Right cardiac atrium (tissue), 5 donors: ENCODE measurements at places on chromosomes 2 and 18.

DNA sequence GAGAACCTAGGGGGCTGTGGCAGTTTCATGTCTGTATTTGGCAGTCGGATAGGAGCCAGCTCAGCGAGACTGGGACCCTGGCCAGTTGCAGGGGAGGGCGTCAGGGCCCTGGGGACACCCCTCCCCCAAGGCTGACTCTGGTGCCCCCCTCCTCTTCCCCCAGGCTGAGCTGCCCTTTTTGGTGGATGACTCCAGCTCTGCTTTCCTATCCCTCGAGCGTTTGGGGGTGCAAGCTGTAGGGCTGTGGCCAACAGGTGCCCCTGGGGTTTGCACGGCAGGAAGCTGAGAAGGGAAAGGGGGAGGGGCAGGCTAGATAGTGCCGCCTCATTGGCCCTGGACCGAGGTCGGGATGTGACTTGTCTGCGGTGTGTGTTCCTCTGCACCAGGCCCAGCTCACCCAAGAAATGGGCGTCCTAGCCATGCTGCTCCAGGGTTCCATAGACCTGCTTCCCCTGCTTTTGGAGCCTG is 26.4 kb downstream of the SPEG start:
- DNase-seq: peak; percentile 67

DNA sequence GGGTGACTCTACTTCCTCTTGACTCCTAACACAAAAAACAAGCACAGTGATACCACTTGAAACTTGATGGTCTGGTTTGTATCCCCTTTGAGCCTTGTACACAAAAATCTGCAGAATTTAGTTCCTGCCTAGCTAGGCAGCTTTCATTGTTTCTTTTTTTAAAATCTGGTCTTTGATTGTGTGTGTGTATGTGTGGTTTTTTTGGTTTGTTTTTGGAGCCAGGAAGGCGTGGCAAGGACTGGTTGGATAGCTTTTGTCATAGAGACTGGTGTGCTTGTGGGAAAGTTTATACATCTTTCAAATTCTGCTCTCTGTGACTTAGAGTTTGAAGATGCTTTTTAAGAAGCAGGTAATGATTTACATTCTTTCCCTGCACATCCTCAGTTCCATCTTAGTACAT is 127.4 kb downstream of the TANC1 start:
- DNase-seq: no peak

DNA sequence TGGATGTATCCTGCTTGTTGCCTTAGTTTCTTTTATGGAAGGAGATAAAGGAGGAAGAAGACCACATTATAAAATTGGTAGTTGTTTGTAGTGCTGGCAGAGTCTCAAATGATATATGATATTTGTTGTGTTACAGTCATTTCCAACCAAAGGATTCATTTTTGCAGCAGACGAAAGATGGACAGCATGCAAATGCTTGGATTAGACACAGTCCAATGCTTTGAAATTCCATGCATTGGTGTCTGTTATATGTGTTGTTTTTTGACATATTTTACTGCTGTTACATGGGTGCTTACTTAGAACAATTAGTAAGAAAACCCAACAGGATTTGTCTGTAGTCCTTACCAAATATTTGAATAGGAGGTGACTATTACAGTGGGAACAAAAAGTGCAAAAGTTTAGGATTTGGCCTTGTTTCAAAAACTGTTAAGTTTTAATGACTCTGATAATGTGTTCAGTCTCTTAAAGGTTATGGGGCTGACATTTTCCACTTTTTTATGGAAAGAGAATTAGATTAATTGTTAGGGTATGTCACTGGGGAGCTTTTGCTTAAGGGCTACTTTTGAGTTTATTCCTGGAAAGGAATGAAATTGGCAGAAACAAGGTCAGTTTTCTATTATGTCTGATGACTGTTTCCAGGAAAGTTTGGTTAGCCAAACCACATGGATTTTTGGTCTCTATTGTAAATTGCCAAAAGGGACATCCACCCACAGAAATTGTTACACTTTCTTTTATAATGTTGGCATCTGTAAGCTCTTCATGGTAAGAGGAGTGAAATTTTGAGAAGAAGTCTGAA is 229.4 kb upstream of the MMADHC start:
- no peak for DNase-seq

- DNase-seq: no peak
These were observed 20.3 kb upstream of the FOXI3 start for GRCh38 chr2:88472811-88473210.

- no peak for DNase-seq
These were observed 14.5 kb downstream of the SLC19A3 start for GRCh38 chr2:227703280-227703732.

- peak; percentile 94 for DNase-seq
These were observed at the start of gene ATOH8 for GRCh38 chr2:85753525-85754312. Gene ATOH8 (plus strand): TSS chr2:85753991. CDS start chr2:85754190, 199 bp downstream.

DNA sequence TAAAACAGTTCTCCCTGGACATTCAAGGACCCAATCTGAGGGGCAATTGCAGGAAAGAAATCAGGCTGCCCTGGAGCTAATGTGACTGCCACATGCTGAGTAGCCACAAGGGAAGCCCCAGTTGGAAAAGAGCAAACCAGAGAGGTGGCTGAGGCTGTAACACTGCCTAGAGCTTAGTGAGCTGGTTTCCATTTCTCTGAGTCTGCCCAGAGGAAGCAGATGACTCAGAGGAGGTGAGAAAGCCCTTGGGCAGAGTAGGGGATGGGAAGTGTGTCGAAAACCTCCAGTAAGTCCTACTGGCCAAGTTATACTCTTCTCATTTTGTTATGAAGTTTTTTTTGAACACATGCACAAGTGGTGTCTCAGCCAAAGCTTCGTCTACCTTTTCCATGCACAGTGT is 753.0 kb downstream of the CNTNAP5 start:
- DNase-seq: no peak

GRCh38 chr2:140882671-140883620 is 1247.9 kb downstream of the LRP1B start:
- DNase-seq: no peak

- DNase-seq: no peak
These were observed 58.0 kb downstream of the SRD5A2 start for GRCh38 chr2:31522786-31523185.

DNA sequence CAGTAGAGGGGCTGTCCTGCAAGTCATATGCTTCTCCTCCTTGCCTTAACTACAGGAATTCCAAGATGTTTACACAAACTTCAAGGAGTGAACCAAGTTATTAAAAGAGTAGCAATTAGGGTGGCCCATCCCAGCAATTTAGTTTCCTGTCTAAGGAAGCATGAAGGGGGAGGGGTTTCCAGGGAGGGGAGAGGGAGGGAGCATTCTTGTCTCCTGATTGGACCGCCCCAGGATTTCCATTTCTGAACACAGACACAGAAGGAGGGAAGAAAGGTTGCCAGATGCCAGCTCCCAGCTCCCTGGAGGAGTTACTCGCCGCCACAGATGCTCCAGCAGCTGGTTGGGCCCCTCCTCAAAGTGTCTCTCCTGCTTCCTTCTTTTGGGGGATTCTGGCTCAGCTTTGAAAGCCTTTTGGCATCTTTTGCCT is 107.6 kb downstream of the TRIB2 start:
- peak; percentile 58 for DNase-seq

DNA sequence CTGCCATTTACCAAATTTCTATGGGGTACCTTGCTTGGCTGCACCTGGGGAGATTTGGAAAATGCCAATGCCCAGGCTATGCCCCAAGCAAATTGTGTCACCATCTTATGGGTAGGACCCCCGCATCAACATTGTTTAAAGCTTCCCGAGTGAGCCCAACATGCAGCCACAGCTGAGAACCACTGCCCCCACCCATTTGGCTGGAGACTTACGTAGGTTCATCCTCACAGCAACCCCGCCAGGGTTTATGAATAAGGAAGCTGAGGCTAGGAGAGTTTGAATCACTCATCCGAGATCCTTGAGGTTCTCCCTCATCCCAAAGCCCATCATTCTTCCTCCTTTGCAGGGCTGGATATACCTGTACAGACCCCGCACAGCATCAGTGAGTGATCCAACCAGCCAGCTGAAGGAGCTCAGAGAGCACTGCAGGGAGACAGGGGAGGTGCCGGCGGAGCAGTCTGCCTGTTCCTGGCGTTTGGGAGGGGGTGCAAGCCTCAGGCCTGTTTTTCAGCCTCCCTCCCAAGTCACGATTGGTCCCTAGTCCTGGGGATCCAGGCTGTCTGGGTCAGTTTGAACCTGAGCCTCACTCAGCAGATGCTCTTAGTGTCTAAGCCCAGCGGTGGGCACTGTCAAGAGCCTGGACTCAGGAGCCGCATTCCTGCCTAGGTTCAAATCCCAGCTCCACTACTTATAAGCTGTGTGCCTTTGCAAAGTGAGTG is 164.9 kb downstream of the SMAD7 start:
- no peak for DNase-seq

- no peak for DNase-seq
These were observed 15.0 kb downstream of the FEZ2 start for GRCh38 chr2:36582951-36583350.

DNA sequence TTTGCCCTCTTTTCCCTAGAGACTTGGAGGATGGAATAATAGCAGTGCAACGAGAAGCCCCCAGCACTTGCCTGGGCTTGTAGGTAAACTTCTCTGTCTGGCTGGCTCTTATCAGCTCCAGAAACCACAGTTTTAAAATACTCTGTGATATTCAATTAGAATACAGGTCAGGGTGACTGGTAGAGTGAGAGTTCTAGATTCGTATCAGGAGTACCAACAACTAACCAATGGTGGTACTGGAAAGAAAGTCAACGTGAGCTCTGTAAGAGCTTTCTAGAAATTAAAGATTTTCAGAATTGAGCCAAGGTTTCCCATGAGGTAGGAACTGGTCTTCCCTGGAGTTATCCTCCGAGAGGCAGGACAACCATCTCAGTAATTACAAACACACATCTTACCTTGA is 216.9 kb downstream of the NYAP2 start:
- no peak for DNase-seq

DNA sequence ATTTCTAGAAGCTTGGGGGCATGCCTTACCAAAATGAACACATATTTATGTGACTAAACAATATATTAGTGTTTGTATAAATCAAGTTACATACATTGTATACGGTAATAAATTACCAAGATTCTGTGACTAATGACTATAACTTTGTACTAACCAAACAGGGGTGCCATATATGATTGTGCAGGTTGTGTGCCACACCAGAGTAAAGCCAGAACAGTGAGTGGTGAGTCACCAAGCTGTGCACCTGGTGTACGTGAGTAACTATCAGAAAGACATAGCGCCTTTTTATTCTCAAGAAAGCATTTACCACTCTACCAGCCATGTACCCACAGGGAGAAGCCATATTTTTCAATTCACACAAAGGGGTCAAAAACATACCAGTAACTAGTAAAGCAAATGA is 453.2 kb upstream of the PIK3C3 start:
- no peak for DNase-seq

- DNase-seq: no peak
These were observed 124.8 kb downstream of the PHLPP1 start for GRCh38 chr18:62839874-62840713.

GRCh38 chr18:36589857-36590543 is 238.8 kb downstream of the TPGS2 start:
- DNase-seq: no peak

DNA sequence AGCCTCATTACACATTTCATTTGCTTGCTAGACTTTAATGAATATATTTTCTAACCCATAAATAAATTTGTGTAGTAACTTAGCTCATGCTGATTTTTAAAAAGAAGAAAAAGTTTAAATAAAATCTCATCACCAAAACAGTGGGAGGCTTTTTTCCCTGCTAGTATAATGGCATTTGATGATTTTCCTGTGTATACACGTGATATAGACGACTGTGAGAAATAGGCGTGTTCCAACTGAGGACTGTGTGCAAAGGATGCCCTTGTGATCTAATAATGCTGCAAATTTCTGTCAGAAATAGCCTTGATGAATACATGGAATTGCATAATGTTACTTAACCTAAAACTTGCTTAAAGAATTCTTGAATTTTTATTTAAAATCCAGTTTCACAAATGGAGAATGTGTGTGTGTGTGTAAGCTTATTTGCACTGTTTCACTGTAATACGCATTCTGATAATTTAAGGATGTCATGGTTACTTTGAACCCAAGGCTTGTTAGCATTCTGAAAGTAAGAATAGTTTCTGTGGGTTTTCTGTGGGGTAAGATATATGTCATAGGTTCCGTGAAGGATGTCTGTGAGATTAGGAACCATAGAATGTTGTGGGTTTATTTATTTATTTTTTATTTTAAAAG is 178.0 kb downstream of the DLGAP1 start:
- no peak for DNase-seq

- DNase-seq: no peak
These were observed 61.3 kb downstream of the NEB start for GRCh38 chr2:151673016-151673415.

GRCh38 chr2:230758566-230759480 is 46.2 kb downstream of the CAB39 start:
- no peak for DNase-seq

- no peak for DNase-seq
These were observed 154.8 kb upstream of the ZNF236 start for GRCh38 chr18:76667603-76668002.

DNA sequence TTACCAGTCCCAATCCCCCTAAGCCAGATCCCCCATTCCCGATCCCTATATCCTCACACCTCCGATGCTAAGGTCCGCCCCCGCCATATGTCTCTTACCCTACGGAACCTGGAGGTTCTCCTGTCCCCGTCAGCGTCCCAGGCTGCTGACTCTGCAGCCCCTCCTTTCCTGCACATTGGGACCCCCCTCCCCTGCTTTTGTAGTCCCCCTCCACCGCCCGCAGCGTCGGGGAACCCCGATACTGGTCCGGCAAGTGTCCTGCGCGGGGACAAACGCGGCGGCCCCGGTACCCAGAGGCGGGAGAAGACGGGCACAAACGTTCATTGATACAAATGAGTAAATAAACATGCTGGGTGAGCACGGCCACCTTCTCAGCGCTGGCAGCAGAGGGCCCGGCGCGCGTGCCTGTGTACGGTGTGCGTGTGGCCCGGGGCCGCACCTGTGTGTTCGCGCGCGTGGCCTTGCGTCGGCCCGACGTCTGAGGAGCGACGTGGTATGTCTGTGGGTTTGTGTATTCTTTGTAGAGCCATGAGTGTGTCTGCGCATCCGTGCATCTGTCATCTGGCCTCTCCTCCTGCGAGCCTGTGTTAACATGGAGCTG is 2.0 kb upstream of the CYP26B1 start:
- DNase-seq: no peak

- DNase-seq: no peak
These were observed 104.4 kb downstream of the GULP1 start for GRCh38 chr2:188395903-188396689.

- no peak for DNase-seq
These were observed 6.5 kb downstream of the CNDP1 start for GRCh38 chr18:74540652-74541421.
